HEK293T (cell line): ENCODE measurements at places on chromosomes 1 and 21.

GRCh38 chr1:89523572-89524368 lies 859 bp upstream of the LRRC8B start:
- peak; percentile 61 for DNase-seq

DNA sequence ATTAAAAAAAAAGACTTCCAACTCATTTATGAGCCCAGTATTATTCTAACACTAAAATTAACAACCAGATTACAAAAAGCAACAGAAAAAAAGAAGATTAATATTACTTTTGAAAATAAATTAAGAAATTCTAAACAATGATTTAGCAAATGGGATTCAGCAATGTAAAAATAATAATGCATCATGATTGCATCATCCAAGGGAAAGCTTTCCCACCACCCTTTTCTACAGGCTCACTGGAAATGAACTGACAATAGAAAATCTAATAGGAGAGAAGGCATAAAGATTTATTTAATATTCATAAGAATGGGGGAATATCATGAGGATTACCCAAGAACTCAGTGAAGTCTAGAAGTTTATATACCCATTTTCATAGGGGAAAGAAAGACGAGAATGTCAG lies 1671.9 kb downstream of the NCAM2 start:
- DNase-seq, result no peak

DNA sequence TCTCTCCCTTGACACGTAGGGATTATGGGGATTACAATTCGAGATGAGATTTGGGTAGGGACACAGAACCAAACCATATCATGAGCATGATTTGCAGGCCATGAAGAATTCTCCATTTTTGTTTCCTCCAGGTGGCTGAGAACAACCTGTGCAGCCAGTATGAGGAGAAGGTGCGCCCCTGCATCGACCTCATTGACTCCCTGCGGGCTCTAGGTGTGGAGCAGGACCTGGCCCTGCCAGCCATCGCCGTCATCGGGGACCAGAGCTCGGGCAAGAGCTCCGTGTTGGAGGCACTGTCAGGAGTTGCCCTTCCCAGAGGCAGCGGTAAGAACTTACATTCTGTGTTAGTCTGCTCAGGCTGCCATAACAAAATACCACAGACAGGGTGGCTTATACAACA lies 9.7 kb downstream of the MX1 start:
- DNase-seq, result no peak

DNA sequence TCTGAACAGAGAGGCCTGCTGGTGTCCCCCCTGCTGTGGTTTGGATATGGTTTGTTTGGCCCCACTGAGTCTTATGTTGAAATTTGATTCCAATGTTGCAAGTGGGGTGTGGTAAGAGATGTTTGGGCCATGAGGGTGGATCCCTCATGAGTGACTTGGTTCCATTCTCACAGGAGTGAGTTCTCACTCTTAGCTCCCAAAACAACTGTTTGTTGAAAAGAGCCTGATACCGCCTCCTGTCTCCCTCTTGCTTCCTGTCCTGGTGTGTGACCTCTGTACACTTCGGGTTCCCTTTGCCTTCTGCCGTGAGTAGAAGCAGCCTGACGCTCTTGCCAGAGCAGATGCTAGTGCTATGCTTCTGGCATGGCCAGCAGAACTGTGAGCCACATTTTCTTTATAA lies 60.5 kb downstream of the C21orf91 start:
- DNase-seq, result no peak

GRCh38 chr1:30689901-30690645 lies 33.3 kb downstream of the MATN1 start:
- DNase-seq, result no peak

DNA sequence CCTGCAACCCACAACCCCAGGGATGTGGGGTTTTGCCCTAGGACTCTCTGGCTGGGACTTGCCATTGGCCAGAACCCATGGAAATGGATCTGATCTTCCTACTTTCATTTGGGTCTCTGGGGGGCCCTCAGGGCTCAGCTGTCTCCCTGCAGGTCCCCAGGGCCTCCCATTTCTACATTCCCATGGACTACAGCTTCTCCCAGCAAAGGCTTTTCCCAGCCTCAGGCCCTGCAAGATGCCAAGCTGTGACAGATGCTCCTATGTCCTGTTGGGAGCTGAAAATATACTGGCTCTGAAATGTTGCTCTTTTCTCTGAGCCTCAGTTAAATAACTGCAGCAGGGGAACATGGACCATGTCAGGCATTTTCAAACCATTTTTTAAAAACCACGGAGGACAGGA lies 99.5 kb upstream of the IGSF21 start:
- no peak for DNase-seq

- DNase-seq, result no peak
Measured at GRCh38 chr1:107404756-107405155, 263.9 kb downstream of the NTNG1 start.

DNA sequence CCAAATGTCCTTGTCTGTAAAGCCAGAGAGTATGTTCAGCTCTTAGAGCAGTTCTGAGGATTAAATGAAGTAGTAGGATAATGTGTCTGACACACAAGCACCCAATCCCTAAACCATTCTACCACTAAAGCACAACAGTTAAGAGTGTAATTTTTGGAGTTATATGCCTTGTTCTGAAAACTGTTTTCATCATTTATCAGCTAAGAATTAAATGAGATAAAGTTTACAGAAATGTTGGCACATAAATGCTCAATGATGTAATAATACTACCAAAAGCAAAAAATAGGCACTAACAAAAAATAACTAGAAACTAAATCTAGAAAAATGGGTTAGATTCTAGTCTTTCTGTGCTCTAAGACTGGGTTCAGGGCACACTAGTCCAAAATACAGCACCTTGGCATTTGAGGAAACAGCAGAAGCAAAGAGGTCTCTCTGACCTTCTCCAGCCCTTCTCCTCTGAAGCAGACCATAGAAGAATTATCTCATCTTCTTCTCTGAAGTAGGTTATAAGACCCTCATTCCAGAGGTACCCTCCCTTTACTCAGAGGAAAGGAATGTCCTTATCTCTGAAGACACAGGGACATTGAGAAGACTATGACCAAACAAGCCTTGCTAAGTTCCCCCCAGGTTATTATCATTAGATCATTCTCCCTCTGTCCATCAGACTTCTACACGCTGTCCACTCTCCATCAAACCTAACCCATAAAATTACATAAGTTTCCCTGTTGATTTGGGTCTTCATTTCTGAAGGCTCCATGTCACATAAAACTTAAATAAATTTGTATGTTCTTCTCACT lies 20.6 kb downstream of the ABL2 start:
- no peak for DNase-seq

- no peak for DNase-seq
Measured at GRCh38 chr1:77227381-77227780, 8.2 kb upstream of the PIGK start.

DNA sequence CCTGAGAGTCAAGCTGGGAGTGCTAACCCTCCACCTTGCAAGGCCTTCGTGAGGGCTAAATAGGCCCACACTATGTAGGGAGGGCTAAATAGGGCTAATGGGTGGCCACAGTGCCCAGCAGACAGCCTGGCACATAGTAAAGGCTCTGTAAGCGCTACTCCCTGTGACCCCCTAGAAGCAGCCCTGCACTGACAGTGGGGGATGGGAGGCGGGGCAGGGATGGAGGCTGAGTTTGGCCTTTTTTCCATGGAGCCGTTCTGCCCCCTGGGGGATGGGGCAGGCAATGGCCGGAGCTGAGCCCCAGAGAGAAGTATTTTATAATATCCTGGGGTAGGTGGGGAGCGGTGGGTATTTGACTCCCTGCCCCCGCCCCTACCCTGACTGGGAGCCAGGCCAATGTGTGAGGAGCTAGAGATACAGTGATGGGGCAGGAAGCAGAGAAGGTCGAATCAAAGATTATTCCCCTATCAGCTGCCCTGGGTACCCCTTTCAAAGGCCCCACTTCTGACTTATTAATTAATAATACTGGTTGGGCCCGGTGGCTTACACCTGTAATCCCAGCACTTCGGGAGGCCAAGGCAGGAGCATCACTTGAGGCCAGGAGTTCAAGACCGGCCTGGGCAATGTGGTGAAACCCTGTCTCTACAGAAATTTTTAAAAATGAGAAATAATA lies 42.3 kb downstream of the LACTBL1 start:
- DNase-seq, result peak; percentile 86

- no peak for DNase-seq
Measured at GRCh38 chr1:173206816-173207568, at the start of gene TNFSF4. Gene TNFSF4, minus strand, starts transcription at chr1:173207331. Its CDS starts 155 bp downstream, at chr1:173207176.

GRCh38 chr1:228013131-228013934 lies 6.5 kb downstream of the WNT3A start:
- DNase-seq, result peak; percentile 6

DNA sequence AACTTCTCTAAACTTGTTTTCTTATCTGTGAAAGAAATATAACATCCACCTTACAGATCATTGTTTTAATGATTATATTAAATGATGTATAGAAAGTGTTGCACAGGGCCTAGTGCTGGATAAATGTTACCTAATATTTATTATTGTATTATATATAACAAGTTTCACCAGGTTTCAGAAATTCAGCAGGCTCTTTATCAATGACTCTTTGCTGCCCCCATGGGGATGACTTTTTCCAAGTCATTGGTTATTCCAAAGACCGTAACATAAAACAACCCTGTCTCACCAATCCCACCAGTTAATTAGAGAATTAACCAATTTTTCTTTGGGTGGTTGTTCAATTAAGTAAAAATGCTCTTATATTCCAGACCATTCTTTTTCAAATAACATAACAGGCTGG lies 7.3 kb upstream of the DEDD start:
- peak; percentile 55 for DNase-seq

- peak; percentile 38 for DNase-seq
Measured at GRCh38 chr1:158019171-158019868, 25.9 kb downstream of the KIRREL1 start.

DNA sequence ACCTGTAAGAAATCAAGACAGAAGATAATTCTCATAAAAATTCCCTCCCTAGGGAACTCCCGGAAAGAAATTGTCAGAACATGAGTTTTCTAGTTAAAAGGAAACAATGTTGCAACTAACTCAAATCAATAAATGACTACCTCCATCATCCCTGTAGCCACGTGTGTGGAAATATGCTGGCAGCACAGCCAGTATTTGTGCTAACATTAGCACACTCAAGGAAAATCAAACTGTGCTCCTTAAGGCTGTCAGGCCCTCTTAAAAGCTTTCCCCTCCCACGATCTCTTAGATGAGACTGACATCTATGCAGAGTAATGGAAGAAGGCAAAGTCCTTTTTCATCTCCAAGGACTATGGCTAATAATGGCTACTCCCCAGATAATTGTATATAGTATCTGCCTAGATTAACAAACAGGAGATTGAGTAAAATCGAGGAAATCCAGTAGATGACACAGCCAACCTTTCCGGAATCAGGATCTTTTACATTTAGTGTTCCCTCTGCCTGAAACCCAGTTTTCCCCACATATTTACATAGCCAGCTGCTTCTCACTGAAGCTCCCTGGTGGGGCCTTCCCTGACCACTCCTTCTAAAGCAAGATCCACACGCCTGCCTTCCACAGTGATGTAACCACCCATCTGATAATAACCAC lies 50.9 kb upstream of the NR5A2 start:
- DNase-seq, result no peak

GRCh38 chr21:15212206-15212605 lies 147.4 kb upstream of the NRIP1 start:
- no peak for DNase-seq

- DNase-seq, result peak; percentile 72
Measured at GRCh38 chr1:151716771-151717631, at the start of gene CELF3. Gene CELF3, minus strand, starts transcription at chr1:151716803. Its CDS starts 783 bp downstream, at chr1:151716020.

DNA sequence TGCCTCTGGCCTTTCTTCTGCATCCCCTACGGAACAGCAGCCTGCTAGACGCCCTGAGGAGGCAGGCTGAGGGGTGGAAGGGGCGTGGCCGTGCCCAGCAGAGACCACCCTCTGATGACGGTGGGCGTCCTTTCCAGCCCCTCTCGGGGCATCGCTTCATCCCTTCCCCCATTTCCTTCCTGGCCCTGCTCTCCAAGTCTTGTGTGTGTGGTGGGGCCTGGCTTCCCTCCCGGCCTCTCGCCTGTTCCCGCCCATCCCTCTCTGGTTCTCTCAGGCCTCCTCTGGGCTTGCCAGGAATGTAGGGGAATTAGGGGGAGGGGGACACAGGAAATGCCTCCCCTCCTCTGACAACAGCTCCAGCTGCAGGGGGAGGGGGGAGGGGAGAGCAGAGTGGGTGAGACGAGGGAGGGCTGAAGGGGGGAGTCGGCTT lies 51.1 kb downstream of the SKI start:
- no peak for DNase-seq

DNA sequence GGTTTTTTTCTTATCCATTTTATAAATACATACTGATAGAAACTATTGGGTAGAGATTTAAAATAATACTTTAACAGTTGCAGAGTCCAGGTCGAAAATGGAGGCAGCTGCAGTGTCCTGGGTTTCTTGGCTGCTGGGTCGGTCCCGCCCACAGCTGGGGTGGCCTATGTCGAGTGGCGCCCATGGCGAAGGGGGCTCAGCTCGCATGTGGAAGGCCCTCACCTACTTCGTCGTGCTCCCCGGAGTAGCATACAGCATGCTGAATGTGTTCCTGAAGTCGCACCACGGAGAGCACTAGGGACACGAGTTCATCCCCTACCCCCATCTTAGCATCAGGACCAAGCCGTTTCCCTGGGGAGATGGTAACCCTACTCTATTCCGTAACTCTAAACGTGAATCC lies 1304.9 kb upstream of the ADGRL2 start:
- DNase-seq, result no peak

GRCh38 chr1:225349826-225350225 lies 78.0 kb downstream of the LBR start:
- DNase-seq, result no peak

GRCh38 chr1:153643100-153643499 lies 9.2 kb downstream of the CHTOP start:
- no peak for DNase-seq

DNA sequence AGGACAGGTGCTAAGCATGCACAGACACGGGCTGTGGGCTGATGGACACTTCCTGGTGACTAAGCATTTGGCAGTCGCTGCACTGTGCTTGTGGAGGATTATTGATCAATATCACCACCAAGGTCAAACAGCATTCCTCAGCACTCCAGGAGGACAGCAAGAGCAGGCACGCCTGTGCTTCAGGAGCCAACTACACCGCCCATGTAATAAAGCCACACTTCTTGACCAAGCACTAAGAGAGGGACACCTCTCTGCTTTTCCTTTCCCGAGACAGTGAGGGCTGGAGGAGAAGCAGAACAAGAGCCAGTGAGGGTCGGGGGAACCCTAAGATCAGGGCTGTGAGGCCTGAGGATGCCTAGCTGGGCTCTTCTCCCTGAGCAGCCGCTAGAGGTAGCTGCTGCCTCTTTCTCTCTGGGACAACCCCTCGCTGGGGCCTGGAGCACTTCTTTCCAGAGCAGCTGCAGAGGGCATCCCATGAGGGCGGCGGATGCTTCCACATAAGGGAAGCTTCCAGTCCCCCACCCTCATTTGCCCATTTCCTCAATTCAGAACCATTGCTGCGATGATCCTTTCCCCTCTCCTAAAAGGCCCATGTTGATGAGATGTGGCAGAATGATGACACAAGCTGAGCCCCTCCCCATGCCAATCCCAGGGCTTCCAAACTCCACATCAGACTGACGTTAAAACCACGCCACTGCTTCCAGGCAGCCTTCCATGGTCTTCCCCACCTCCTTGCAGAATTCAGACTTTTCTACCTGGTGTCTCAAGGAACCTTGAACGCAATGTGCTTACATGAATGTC lies 19.1 kb downstream of the RAB7B start:
- DNase-seq, result peak; percentile 77
